ENCODE measurements at places on chromosomes 7 and 10. TPM values are rescaled to one million over a fixed set of nuclear protein-coding genes. Genes with fewer than 3 reads are reported as not detected.

DNA sequence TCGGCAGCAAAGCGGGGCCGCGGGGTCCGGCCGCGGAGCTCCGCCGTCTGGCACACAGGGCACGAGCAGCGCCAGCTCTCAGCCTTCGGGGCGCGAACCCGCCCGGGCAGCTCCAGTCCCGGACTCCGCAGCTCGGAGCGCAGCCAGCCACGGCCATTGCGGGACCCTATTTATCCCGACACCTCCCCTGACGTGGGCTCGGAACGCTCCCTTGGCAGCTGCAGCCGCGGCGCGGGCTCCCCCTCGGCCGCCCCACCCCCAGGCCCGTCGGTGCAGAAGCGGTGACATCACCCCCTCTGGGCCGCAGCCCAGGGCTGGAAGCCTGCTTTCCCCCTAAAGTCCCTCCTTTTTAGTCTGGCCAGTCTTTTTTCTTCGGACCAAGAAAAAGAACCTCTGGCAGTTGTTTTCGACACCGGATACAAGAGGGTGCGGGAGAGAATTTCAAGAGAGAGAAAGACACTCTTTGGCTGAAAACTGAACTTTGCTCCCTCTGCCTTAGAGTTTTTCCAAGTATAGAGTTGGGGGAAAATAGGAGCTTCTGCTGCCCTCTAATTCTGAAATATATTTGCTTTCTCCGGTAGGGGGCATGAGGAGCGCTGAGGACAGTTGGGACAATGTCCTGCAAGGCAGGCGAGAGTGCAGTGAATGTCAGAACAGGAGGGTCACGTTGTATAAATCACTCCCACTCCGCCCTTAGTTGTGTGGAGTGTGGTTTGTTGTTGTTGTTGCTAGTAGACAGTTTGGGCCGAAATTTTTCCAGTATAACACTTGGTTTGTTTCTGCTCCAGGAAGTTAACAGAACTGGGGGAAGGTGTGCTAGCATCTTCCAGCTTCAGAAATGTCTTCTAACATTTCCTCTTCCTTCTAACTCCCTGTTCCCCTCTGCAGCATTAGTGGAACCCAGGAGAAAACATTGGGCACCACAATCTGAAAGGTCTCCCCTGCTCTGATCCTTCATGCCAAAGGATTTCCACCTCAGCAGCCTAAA is at the start of gene SFRP4:
SFRP4 (minus strand) TSS at position 145 of the 988 bp plus-strand sequence. CDS start 280 bp downstream, outside the sequence.
- no peak for DNase-seq
- H3K36me3 ChIP-seq, result no peaks in the 10 kb centered on the region
- H3K4me1 ChIP-seq, result peaks cover 15% of the 10 kb centered on the region
- H3K27me3 ChIP-seq, result peaks cover 72% of the 10 kb centered on the region
- H3K27ac ChIP-seq, result no peak within 1 kb of the TSS
- H3K4me3 ChIP-seq, result no peak within 1 kb of the TSS

The GIMAP6 gene
- total RNA-seq, result 84.9 TPM

- no peak overlapping the region for H3K4me3 ChIP-seq
- H3K27me3 ChIP-seq, result no peaks in the 10 kb centered on the region
- peaks cover 24% of the 10 kb centered on the region for H3K4me1 ChIP-seq
- H3K36me3 ChIP-seq, result peaks cover 18% of the 10 kb centered on the region
- DNase-seq, result peak; percentile 74
These were observed 40.6 kb downstream of the CYP17A1 start for GRCh38 chr10:102796407-102797176.

GRCh38 chr10:26725837-26726727 is 28.6 kb downstream of the PDSS1 start:
- no peak overlapping the region for H3K4me3 ChIP-seq
- H3K27me3 ChIP-seq, result no peaks in the 10 kb centered on the region
- peaks cover 22% of the 10 kb centered on the region for H3K4me1 ChIP-seq

The SKIDA1 gene
- total RNA-seq, result 0.38 TPM

DNA sequence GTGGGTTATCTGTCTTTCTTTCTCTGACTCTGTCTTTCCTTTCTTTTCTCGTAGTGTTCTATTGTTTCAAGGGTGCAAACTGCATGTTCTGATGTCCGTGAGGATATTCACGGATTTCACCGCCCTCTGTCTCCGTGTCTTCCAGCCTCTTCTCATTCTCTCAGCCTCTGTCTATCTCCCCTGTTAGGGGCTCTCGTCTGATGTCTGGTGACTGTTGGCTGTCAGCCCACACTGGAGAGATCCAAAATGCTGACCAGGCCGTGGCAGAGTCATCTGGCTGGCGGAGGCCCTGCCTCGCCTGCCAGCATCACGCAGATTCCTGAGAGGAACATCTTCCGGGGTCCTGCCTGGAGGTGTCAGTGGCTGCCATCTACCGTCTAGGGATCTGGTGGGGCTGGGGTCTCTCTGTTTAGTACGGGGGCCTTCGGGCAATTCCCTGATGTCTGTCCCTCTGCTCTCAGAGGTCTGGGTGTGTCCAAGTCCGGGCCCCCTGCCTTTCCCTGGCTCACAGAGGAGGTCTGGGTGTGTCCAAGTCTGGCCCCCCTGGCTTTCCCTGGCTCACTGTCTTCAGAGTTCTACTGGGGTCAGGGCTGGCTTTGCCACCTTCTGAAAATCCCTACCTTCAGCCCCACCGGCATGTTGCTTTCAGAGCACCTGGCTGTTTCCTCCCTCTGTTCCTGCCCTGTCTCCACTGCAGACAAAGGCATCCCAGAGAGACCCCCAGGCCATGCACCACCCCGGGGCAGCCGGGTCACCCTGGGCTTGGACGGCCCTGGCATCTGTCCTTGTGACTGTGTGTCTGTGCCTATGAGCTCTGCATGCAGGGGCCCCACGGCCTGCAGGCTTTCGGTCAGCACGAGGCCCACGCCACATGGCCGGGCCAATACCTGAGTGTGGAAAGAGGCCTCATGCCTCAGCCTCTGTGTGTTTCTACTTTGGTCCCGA is 14.0 kb upstream of the SCART1 start:
- no peak overlapping the region for H3K27ac ChIP-seq
- peaks cover 41% of the 10 kb centered on the region for H3K4me1 ChIP-seq
- H3K4me3 ChIP-seq, result no peak overlapping the region

GRCh38 chr10:58830697-58831096 is 318.0 kb downstream of the BICC1 start:
- H3K4me3 ChIP-seq, result no peak overlapping the region
- no peaks in the 10 kb centered on the region for H3K36me3 ChIP-seq
- H3K27me3 ChIP-seq, result no peaks in the 10 kb centered on the region
- H3K27ac ChIP-seq, result no peak overlapping the region
- H3K4me1 ChIP-seq, result no peaks in the 10 kb centered on the region

GRCh38 chr10:124451276-124451675 is 1.4 kb upstream of the NKX1-2 start:
- no peaks in the 10 kb centered on the region for H3K36me3 ChIP-seq
- H3K27me3 ChIP-seq, result peaks cover 77% of the 10 kb centered on the region
- DNase-seq, result no peak
- H3K4me3 ChIP-seq, result no peak overlapping the region
- H3K4me1 ChIP-seq, result peaks cover 16% of the 10 kb centered on the region
- no peak overlapping the region for H3K27ac ChIP-seq

GRCh38 chr10:89516149-89516832 is 19.1 kb downstream of the SLC16A12 start:
- H3K4me3 ChIP-seq, result no peak overlapping the region
- no peak overlapping the region for H3K27ac ChIP-seq
- H3K4me1 ChIP-seq, result no peaks in the 10 kb centered on the region
- no peaks in the 10 kb centered on the region for H3K36me3 ChIP-seq
- DNase-seq, result no peak

GRCh38 chr7:96188591-96188991 is 133.3 kb downstream of the SLC25A13 start:
- H3K4me3 ChIP-seq, result no peak overlapping the region
- H3K27ac ChIP-seq, result no peak overlapping the region
- no peak for DNase-seq

The XRCC2 gene
- 9.7 TPM for total RNA-seq

The PON1 gene
- total RNA-seq, result not detected

GRCh38 chr7:44639671-44640321 is 33.4 kb downstream of the OGDH start:
- H3K27ac ChIP-seq, result peak overlapping the region; percentile 100
- H3K36me3 ChIP-seq, result peaks cover 52% of the 10 kb centered on the region
- H3K27me3 ChIP-seq, result no peaks in the 10 kb centered on the region

The CDHR3 gene
- 1.2 TPM for total RNA-seq

- H3K27ac ChIP-seq, result no peak overlapping the region
- no peak for DNase-seq
- no peaks in the 10 kb centered on the region for H3K27me3 ChIP-seq
- no peaks in the 10 kb centered on the region for H3K36me3 ChIP-seq
- H3K4me1 ChIP-seq, result no peaks in the 10 kb centered on the region
These were observed 360.4 kb downstream of the EXOC4 start for GRCh38 chr7:133613250-133613790.

GRCh38 chr7:148773334-148773733 is 74.6 kb downstream of the CUL1 start:
- H3K36me3 ChIP-seq, result peaks cover 39% of the 10 kb centered on the region
- DNase-seq, result peak; percentile 72
- no peaks in the 10 kb centered on the region for H3K27me3 ChIP-seq
- peak overlapping the region; percentile 85 for H3K27ac ChIP-seq
- peak overlapping the region; percentile 21 for H3K4me3 ChIP-seq

DNA sequence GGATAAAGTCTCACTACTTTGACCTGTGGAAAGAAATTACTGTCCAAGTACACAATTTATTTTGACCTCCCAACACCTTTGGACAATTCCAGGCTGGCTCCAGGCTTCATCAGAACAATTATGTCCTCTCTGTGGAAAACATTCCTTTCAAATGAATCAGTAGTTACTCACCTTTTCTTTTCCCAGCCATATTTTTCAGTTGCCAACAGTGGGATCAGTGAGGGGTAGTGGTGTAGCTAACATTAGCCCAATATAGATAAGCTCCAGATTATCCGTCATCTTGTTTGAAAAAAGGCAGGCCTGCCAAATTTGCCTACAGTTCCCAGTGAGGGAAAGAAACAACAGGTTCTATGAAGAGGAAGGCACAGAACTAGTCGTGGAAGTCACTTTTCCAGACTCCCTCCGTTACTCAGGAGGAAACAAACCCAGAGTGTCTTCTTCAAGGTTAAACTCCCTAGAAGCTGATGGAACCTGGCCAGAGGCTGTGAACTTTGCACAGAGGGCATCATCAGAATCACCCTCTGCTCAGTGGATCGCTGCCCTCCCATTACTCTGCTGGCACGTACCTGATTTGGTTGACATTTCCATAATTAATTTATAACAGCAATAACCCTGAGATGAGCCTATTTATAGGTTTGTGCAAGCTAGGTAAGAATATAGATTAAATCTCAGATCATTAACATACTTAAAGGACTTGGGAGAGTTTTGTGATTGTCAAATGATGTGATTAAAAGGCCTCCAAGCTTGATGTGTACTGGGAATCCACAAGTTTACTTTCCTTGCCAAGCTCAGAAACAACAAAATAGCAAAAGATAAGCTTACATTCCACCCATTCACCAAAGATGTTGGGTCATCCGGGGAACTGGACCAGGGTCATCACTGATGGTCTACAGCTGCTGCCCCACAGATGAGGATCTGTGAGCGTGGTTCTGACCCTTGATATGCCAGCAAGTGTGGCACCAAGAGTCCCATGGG is 654.6 kb upstream of the GALNT17 start:
- no peaks in the 10 kb centered on the region for H3K4me1 ChIP-seq
- H3K4me3 ChIP-seq, result no peak overlapping the region
- H3K27ac ChIP-seq, result no peak overlapping the region
- H3K36me3 ChIP-seq, result no peaks in the 10 kb centered on the region
- no peak for DNase-seq
- no peaks in the 10 kb centered on the region for H3K27me3 ChIP-seq

The SAMD9L gene
- 181 TPM for total RNA-seq

The PRSS37 gene
- not detected for total RNA-seq

The SNX8 gene
- 26.8 TPM for total RNA-seq
